ENCODE measurements at places on chromosomes 11 and 22.
A peak's percentile ranks its signal among the peaks of the same experiment; 100 is the strongest.

GRCh38 chr22:41683616-41684015 lies 5.1 kb downstream of the SNU13 start:
- no peaks in the 10 kb centered on the region for H3K36me3 ChIP-seq
- no peak overlapping the region for H3K27ac ChIP-seq
- no peak overlapping the region for H3K4me3 ChIP-seq
- peaks cover 12% of the 10 kb centered on the region for H3K4me1 ChIP-seq

GRCh38 chr22:20146777-20147176 lies 4.1 kb downstream of the CCDC188 start:
- H3K4me3 ChIP-seq: no peak overlapping the region
- DNase-seq: no peak
- no peaks in the 10 kb centered on the region for H3K4me1 ChIP-seq

GRCh38 chr11:114228435-114229411 lies 67.5 kb upstream of the NNMT start:
- H3K36me3 ChIP-seq: no peaks in the 10 kb centered on the region
- peaks cover 7% of the 10 kb centered on the region for H3K4me1 ChIP-seq

- H3K4me3 ChIP-seq: no peak overlapping the region
- DNase-seq: no peak
- H3K4me1 ChIP-seq: no peaks in the 10 kb centered on the region
- H3K27ac ChIP-seq: no peak overlapping the region
- no peaks in the 10 kb centered on the region for H3K27me3 ChIP-seq
- H3K36me3 ChIP-seq: no peaks in the 10 kb centered on the region
These were observed 976.9 kb upstream of the TENM4 start for GRCh38 chr11:80417681-80418080.

DNA sequence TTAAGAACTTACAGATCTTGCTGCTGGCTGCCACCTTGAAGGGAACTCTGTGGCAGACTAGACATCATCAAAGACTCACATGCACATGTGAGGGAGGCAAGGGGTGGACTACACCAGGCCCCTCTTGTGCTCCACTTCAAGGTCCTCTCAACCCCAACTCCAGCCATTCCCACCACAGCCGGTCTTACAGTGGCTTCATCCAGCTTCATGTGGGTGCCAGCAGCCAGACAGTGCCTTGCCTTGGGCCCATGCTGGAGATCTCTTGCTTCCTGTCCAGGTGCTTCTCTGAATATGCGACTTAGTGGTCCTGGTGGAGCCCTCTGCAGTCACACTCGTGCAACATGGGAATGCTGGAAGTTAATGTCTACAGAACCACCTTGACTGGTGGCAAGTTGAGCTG lies 44.6 kb upstream of the WNT7B start:
- peaks cover under 1% of the 10 kb centered on the region for H3K4me1 ChIP-seq
- H3K4me3 ChIP-seq: no peak overlapping the region
- H3K36me3 ChIP-seq: no peaks in the 10 kb centered on the region
- peak; percentile 0 for DNase-seq
- no peak overlapping the region for H3K27ac ChIP-seq

- no peak overlapping the region for H3K4me3 ChIP-seq
- H3K4me1 ChIP-seq: no peaks in the 10 kb centered on the region
- DNase-seq: no peak
- no peak overlapping the region for H3K27ac ChIP-seq
- H3K27me3 ChIP-seq: no peaks in the 10 kb centered on the region
These were observed 14.1 kb downstream of the JAM3 start for GRCh38 chr11:134082990-134083389.

- no peaks in the 10 kb centered on the region for H3K36me3 ChIP-seq
- H3K27me3 ChIP-seq: peaks cover 28% of the 10 kb centered on the region
- H3K27ac ChIP-seq: no peak overlapping the region
- DNase-seq: no peak
- H3K4me3 ChIP-seq: no peak overlapping the region
These were observed 25.8 kb upstream of the CACNG2 start for GRCh38 chr22:36729321-36729720.

- peak overlapping the region; percentile 100 for H3K4me3 ChIP-seq
- peak overlapping the region; percentile 91 for H3K27ac ChIP-seq
- peak; percentile 70 for DNase-seq
- no peaks in the 10 kb centered on the region for H3K36me3 ChIP-seq
- H3K27me3 ChIP-seq: no peaks in the 10 kb centered on the region
- no peaks in the 10 kb centered on the region for H3K4me1 ChIP-seq
These were observed 948 bp upstream of the MRTFA start for GRCh38 chr22:40637183-40638150.

GRCh38 chr11:12141283-12141682 lies 30.9 kb downstream of the MICAL2 start:
- peaks cover 85% of the 10 kb centered on the region for H3K4me1 ChIP-seq
- peak overlapping the region; percentile 82 for H3K27ac ChIP-seq
- no peak for DNase-seq
- no peak overlapping the region for H3K4me3 ChIP-seq
- H3K27me3 ChIP-seq: no peaks in the 10 kb centered on the region
- no peaks in the 10 kb centered on the region for H3K36me3 ChIP-seq

GRCh38 chr11:75383246-75383645 lies 16.1 kb upstream of the RPS3 start:
- H3K4me3 ChIP-seq: no peak overlapping the region
- no peaks in the 10 kb centered on the region for H3K27me3 ChIP-seq
- DNase-seq: no peak
- H3K4me1 ChIP-seq: peaks cover 27% of the 10 kb centered on the region
- no peak overlapping the region for H3K27ac ChIP-seq
- H3K36me3 ChIP-seq: no peaks in the 10 kb centered on the region
